ENCODE measurements at places on chromosomes 6 and 20. TPM values are rescaled to one million over a fixed set of nuclear protein-coding genes. Genes with fewer than 3 reads are reported as not detected.

SLC22A7 gene
- not detected for total RNA-seq

LGSN gene
- total RNA-seq, result not detected

SNX9 gene
- 24.2 TPM for total RNA-seq

DNMT3B gene
- 3.9 TPM for total RNA-seq

VGLL2 gene
- not detected for total RNA-seq

PMEPA1 gene
- total RNA-seq, result 6.3 TPM

FUCA2 gene
- 38.8 TPM for total RNA-seq

SNAI1 gene
- total RNA-seq, result 3.2 TPM

KIAA1755 gene
- total RNA-seq, result not detected

TAAR1 gene
- total RNA-seq, result not detected

PRSS35 gene
- total RNA-seq, result 0.69 TPM

C4B gene
- 0.27 TPM for total RNA-seq

TRIM31 gene
- 0.03 TPM for total RNA-seq

NR2E1 gene
- not detected for total RNA-seq

TEAD3 gene
- total RNA-seq, result 3.8 TPM

CTNNBL1 gene
- 43.1 TPM for total RNA-seq

SMLR1 gene
- not detected for total RNA-seq

TTBK1 gene
- total RNA-seq, result not detected

ISM1 gene
- total RNA-seq, result 2.6 TPM

CLVS2 gene
- not detected for total RNA-seq

NHSL1 gene
- total RNA-seq, result 7.5 TPM

VARS2 gene
- total RNA-seq, result 30.7 TPM

JPH2 gene
- total RNA-seq, result 0.53 TPM

DYNLT1 gene
- total RNA-seq, result 63.4 TPM

EPPIN gene
- not detected for total RNA-seq

SMIM8 gene
- total RNA-seq, result 5.6 TPM

RAB32 gene
- total RNA-seq, result 33.2 TPM

WFDC5 gene
- not detected for total RNA-seq

BPIFA1 gene
- total RNA-seq, result not detected

SLX4IP gene
- 3.7 TPM for total RNA-seq

ASIP gene
- not detected for total RNA-seq

SNHG17 gene
- total RNA-seq, result 25.2 TPM

LCA5 gene
- total RNA-seq, result 0.37 TPM

RIPPLY2 gene
- total RNA-seq, result not detected

KIZ gene
- 8.5 TPM for total RNA-seq

LRRC1 gene
- total RNA-seq, result 6.1 TPM

MEI4 gene
- total RNA-seq, result 0.06 TPM

METTL24 gene
- not detected for total RNA-seq

SLCO4A1 gene
- 45.5 TPM for total RNA-seq

RTF2 gene
- total RNA-seq, result 97.3 TPM

STX16 gene
- 20.6 TPM for total RNA-seq

REM1 gene
- not detected for total RNA-seq

NPBWR2 gene
- total RNA-seq, result not detected

ELOVL4 gene
- total RNA-seq, result 0.66 TPM

CFB gene
- not detected for total RNA-seq

MDFI gene
- 45.8 TPM for total RNA-seq

BLOC1S5 gene
- 8.1 TPM for total RNA-seq

SLC32A1 gene
- not detected for total RNA-seq

SLC24A3 gene
- total RNA-seq, result not detected

TUBB2B gene
- total RNA-seq, result not detected

STX7 gene
- total RNA-seq, result 19.7 TPM

TP53RK gene
- 23.8 TPM for total RNA-seq

C20orf202 gene
- total RNA-seq, result not detected

PGC gene
- not detected for total RNA-seq
